GM12864 (cell line): ENCODE measurements at places on chromosomes 2 and 18.

- no peak for DNase-seq
Measured at GRCh38 chr2:203728321-203728720, 21.9 kb downstream of the CD28 start.

GRCh38 chr2:40371525-40372282 is 80.2 kb downstream of the SLC8A1 start:
- no peak for DNase-seq

- no peak for DNase-seq
Measured at GRCh38 chr2:237227190-237227589, 141.5 kb downstream of the COPS8 start.

GRCh38 chr18:70046207-70046606 is 98.5 kb upstream of the CD226 start:
- DNase-seq, result no peak

- DNase-seq, result no peak
Measured at GRCh38 chr2:191376981-191377629, 131.9 kb downstream of the MYO1B start.

DNA sequence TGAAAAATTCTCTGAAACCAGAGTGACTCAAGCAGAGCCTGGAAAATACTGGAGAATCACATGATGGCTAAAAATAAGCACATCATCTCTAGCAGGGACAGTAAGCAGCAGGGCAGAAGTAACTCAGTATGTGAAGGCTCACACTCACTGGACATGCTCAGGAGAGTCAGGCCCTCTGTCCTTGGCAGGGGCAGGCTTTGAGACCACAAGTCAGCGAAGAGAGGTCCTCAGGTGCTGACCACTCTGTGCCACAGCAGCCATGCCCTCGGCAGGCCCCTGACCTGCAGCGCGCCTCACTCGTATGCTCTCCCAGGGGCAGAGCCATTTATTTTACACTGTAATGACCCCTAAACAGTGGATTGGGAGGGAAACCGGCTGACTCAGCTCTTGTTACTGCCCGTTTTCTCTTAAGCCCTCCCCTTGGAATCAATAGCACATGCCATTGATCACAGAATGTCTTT is 76.8 kb downstream of the MAPRE2 start:
- DNase-seq, result no peak

DNA sequence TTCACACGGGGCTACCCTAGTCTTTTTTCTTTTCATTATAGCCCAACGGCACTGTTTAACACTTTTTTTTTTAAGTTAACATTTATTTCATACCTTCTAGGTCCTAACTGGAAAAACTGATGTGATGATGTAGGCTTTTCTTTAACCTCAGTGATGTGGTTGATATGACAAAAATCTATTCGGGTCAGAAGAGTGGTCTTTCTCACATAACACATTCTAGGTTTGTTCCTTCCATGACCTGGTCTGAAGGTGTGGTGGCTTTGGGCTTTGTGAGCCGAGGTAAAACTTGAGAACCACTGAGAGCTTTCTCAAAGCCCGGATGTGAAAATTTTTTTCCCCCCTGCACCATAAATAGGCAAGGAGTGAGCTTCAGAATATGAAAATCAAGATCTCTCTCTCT is 44.2 kb downstream of the GPD2 start:
- DNase-seq, result no peak
